ENCODE measurements at places on chromosomes 1 and 21.

DNA sequence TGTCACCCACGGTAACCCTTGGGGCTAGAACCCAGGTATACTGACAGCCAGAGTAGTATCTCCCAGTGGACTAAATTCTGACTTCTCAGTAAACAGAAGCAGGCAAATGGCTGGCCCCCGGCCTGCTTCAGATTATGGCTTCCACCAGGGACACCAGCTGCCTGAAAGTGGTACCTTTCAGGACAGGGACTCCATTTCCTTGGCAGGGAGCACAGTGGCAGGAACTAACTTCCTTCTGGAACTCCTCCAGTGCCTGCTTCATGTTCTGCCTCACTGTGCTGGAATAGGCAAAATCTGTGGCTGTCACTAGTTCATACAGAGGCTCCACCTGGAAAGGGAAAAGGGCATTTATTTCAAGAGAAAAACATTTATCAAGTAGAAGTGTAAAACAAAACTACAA lies 32.7 kb downstream of the C8B start:
- no peak for DNase-seq

- DNase-seq: no peak
Observed at GRCh38 chr1:206465951-206466350, 4.3 kb upstream of the IKBKE start.

- no peak for DNase-seq
Observed at GRCh38 chr1:17762313-17762712, 7.2 kb downstream of the ACTL8 start.

DNA sequence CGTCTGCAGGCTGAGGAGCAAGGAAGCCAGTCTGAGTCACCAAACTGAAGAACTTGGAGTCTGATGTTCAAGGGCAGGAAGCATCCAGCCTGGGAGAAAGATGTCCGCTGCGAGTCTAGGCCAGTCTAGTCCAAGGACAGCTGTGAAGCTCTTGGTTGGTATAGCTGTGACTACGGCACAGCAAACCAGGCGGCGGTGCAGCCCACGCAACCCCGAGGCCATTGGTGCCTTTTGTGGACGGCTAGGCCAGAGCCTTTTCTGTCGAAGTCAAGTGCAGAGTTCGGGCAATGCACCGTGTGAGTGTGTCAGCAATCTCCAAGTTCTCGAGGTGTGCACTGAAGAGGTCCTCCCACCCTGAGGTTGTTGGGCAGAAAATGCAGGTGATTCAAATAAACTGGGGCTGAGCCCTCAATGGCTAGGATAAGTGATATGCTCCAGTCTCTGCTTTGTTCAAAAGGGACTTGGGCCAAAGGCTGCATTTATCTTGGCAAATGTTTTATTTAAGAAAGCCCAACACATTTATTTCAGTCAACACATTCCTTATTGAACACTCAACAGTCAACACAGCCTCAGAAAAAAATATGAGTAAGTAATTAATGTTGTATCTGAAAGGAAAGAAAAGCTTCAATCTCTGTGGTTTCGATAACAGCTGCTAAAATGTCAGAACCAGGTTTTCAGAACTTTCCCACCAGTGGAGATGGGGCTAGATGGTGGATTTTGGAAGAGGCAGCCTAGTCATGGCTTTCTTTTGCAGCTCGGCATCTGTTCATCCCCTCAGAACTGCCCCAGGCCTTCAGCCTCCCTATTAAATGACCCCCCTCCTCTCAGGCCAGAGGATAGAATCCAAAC lies 78.1 kb upstream of the COX20 start:
- DNase-seq: peak; percentile 45

- DNase-seq: peak; percentile 42
Observed at GRCh38 chr1:87335175-87335884, 6.7 kb downstream of the LMO4 start.

DNA sequence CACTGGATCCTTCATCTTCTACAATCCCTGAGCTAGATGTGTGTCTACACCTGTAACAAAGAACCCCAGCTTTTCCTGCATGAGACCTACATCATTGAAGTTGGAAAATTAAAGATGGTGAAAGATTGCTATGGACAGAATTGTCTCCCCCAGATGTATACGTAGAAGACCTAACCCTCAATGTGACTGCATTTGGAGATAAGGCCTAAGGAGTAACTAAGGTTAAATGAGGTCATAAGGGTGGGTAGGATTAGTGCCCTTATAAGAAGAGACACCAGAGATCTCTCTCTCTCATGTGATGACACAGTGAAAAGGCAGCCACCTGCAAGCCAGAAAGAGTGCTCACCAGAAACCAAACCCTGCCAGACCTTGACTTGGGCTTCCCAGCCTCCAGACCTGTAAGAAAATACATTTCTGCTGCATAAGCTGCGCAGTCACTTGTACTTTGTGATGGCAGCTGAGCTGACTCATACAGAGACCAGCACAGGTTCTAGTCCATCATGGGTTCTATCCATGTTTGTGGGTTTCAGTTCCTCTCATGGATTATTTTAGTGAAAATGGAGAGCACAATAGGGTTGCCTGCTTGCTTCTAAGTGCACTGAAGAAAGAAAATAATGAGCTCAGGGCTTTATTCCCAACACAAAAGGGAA lies 180.8 kb downstream of the TPR start:
- DNase-seq: no peak

- no peak for DNase-seq
Observed at GRCh38 chr1:2130156-2130555, 64.4 kb downstream of the FAAP20 start.

- DNase-seq: peak; percentile 70
Observed at GRCh38 chr1:222754366-222755139, 17.6 kb downstream of the FAM177B start.

DNA sequence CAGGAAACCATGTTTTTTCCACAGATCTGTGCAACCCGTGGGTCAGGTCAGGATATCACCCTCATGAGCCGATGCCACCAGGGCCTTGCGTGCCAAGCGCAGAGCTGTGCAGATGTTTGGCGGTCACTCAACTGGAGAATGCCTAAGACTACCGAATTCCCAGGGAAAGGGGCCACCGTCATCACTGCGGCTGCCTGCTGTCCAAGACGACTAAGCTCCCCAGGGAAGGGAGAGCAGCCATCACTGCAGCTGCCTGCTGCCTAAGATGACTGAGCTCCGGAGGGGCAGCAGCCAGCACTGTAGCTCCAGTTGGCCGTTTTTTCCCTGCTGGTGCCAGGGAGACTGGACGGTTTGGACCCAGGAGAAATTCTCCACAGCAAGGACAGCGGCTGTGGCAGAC lies 31.1 kb downstream of the AKT3 start:
- DNase-seq: no peak

- DNase-seq: no peak
Observed at GRCh38 chr1:159839116-159839849, 12.6 kb downstream of the SLAMF8 start.

DNA sequence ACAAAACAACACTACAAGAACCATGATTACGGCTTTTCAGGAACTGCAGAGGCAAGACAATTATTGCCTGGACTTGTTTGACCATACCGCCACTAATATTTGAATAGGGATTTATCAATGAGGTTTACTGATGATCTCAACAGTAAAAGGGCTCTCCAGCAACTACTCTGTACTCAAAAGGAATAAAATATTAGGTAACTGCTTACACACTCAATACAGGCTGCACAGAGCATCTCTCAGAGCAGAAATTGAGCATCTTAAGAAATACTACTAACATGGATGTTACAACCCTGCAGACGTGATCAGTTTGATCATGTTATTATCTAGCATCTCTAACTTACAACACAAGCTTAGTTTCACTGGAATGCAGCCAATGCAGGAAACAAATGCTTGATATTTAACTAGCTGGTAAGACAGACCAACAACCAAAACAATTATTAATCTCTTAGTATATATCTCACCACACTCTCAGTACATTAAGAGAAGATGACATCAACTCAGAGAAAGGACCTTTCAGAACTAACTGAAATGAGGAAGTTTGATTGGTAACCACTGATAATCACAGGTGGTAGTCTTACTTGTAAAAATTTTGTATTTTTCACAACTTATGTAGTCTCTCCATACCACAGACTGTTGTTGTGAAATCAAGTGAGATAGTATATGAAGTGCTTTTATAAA lies 52.2 kb downstream of the PUM1 start:
- DNase-seq: peak; percentile 51

GRCh38 chr1:16205334-16205671 lies 7.1 kb downstream of the ARHGEF19 start:
- no peak for DNase-seq

DNA sequence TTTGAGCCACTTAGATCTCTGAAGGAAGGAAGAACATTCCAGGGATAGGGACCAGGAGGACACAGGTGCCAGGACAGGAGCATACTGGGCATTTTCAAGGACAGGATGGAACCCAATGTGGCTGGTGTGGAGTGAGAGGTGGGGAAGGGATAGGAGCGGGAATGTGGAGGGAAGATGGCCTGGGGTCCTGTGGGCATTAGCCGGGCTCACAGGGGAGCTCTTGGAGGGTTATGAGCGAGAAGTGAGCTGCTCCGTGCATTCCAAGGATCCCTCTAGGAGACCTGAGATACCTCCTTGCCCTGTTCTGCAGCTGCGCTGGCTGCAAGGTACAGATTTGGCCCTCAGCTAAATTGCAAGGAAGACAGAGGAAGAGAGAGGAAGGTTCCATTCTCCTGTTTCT lies 87.5 kb downstream of the IER5 start:
- DNase-seq: no peak

- no peak for DNase-seq
Observed at GRCh38 chr1:204477036-204477740, 17.4 kb downstream of the PIK3C2B start.

GRCh38 chr1:54919367-54920359 lies 32.7 kb upstream of the DHCR24 start:
- no peak for DNase-seq

All from fibroblast of villous mesenchyme (primary cell).